Stimulated activated CD4-positive, alpha-beta T cell treated with anti-CD3 and anti-CD28 coated beads, Interleukin-12 subunit alpha, Interleukin-12 subunit beta, amount 100 ng/mL, for 24 hours (primary cell): ENCODE measurements at places on chromosomes 4 and X.

- no peak for DNase-seq
Measured at GRCh38 chr4:90421161-90421560, 294.0 kb downstream of the CCSER1 start.

DNA sequence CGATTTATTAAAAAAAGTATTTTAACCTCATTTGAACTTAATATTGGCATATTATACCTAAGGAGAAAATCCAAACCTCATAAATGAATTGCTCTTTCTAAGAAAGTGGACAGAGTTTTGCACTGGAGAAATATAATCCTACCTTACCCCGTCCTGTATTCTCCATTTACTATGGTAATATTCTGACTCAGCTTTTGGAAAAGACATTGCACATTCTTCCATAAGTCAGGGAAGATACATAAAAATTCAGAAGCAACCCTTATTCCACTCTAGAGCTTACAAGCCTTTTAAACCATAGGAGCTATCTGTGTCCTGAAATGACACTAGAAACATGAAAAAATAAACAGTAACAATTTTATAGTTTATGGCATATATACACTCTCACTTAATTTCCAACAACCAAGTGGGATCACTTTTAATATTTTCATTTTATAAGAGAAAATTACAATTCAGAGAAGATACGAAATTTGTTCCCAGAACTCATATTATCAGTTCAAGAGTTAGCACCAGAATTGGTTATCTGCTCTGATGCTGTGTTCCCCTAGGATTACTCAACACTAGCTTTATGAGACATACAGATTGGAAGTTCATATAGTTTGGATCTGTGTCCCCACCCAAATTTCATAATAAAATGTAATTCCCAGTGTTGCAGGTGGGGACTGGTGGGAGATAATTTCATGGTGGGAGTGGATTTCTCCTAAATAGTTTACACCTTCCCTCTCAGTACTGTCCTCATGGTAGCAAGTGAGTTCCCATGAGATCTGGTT, 359.4 kb downstream of the ARAP2 start:
- no peak for DNase-seq

- no peak for DNase-seq
Measured at GRCh38 chr4:175705407-175705806, 106.7 kb downstream of the GPM6A start.

- no peak for DNase-seq
Measured at GRCh38 chr4:160887668-160888067, 1276.1 kb downstream of the FSTL5 start.

GRCh38 chrX:35076061-35076460, 133.5 kb downstream of the FAM47B start:
- no peak for DNase-seq

GRCh38 chr4:15428611-15429010, 778 bp downstream of the C1QTNF7 start:
- no peak for DNase-seq

DNA sequence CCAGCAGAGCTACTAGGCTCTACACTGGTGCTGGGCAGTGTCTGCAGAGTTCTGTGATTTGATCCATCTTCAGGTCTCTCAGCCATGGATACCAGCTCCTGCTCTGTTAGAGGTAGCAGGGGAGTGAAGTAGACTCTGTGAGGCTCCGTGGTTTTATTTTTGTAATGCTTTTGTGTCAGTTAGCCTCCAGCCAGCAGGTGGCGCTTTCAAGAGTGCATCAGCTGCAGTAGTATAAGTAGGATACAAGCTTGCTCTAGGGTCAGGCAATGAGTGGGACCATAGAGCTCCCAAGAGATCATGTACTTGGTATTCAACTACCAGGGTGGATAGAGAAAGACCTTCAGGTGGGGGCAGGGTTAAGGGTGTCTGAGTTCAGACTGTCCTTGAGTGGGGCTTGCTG, 362.5 kb upstream of the TRAM1L1 start:
- no peak for DNase-seq

DNA sequence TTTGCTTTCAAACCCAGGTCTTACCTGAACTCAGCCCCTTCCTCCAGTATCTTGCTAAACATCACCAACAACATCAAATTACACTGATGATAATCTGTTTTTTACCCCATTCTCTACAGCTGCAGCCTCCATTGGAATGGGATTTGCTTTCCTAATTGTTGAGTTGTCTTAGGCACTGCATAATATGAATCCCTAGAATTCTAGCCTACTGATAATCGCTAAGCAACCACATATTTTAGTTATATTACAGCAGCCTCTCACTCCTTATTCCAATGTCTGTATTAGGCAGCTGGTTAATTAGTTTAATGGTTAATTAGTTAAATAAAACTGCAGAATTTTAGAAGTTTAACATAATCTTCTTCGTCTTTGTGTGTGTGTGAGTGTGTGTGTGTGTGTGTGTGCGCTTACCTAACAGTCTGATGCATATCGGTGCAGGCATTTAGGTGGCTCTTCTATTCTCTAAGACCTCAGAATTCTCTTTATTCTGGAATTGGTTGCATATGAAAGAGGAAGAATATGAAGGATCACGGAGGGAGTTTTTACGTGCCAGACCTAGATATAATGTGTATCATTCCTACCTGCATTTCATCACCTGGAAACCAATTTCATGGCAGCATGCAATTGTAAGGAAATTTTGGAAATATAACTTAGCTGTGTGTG, 5.3 kb upstream of the COMMD8 start:
- DNase-seq: no peak

GRCh38 chrX:107935664-107936433, 46.3 kb downstream of the TEX13B start:
- no peak for DNase-seq

GRCh38 chr4:3344104-3344503, 51.3 kb downstream of the RGS12 start:
- DNase-seq: no peak

- DNase-seq: no peak
Measured at GRCh38 chr4:179116011-179116410, 1673.8 kb upstream of the AGA start.

DNA sequence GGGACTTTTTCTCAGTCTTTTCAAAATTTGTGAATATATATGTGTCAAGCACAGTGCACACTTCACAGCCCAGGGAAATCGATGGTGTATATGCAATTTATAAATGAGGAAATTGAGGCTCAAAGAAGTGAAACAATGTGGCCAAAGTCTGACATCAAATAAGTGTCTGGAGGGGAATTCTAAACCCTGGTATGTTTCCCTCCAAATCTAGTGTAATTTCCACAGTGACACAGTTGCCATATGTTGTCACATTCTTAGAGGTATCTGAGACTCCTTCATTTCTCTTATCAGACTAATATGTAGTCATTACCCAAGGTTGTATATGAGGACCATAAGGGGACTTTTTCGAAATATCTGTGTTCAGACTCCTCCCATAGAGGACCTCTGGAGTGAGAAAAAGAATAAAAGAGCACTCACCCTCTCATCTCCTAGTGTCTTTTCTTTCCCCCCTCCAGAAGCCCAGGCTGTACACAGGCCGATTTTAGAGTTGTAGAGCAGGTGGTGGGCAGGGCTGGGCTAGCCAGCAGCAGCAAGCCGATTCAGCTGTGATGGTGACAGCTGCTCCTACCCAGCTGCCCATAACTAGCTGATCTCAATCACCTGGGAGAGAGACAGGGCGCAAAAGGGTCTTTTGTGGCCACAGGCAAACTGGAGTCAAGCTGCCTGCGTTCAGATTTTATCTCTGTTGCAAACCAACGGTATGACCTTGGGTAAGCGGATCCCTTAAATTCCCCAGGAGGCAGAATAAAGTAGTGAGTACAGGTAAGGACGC, 55.1 kb downstream of the CLCN5 start:
- DNase-seq: no peak

DNA sequence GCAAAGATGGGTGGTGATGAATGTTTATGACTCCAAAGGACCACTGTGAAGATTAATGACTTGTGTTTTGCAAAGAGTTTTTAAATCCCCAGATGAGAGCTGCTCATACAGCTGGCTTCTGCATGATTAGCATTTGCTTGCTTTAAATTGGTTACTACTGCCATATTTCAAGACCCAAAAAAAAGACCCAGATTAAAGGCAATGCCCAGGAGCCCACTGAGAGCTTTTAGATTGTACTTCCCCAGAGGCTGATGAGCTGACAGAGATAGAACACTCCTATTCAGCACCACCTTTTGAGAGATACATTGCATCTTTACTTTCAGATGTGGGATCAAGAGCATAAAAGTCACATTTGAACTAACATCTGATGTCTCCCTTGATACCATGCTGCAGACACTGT, 142.0 kb downstream of the HNRNPD start:
- no peak for DNase-seq

DNA sequence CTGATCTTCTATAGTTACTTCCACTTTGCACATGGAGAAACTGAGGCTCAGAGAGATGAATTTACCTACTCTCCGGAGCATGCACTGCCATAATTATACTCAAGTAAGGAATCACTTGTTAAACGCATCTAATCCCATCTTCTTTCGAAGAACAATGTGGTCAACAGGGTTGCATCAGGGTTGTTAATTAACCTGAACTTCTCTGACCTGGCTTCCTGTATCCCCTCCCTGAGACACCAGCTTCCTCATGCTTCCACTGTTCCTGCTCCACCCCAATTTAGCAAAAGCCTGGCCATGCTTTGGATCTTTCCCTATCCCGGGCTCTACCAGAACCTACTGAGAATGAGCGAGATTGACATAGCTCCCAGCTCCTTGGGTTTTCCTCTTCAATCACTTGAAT, 136.7 kb downstream of the SMIM20 start:
- no peak for DNase-seq

- no peak for DNase-seq
Measured at GRCh38 chrX:143664302-143664701, 28.4 kb upstream of the SLITRK4 start.
